Dorsolateral prefrontal cortex (tissue), 122 donors: ENCODE measurements at places on chromosomes 12 and 14.

DNA sequence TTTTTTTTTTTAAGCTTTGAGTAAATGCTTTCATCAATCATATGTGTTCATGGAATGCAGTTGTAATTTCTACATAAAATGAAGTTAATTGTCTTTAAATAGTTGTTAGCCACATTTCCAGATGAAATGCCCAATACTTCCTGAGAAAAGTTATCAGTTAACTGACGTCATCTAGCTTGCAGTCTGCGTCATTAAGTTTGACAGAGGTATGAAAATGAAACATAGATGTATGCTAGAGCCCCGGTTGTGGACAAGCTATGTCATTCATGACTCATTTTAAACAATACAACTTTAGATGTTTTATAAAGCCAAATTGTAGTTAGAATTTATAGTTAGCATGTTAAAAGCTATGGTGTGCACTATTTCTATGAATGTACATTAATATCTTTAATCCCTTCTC lies 90.7 kb downstream of the PLEKHA5 start:
- DNase-seq, result no peak

DNA sequence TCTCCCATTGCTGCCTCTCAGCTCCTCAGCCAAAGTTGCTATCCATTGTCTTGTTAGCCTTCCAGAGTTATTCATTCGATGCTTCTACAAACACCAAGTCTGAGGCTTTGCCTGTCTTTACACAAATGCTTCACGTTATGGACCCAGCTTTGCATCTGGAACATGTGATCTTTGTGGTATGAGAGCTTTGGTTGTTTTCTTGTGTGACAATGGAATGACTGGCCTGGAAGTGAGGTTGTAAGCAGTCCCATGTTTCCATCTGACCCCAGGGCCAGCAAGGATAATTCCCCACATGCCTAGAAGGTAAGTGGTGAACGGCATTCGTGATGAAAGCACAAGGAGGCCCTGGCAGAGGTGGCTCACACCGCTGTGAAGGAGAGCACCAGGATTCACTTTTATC lies 866.7 kb upstream of the TMEM132C start:
- DNase-seq, result no peak

DNA sequence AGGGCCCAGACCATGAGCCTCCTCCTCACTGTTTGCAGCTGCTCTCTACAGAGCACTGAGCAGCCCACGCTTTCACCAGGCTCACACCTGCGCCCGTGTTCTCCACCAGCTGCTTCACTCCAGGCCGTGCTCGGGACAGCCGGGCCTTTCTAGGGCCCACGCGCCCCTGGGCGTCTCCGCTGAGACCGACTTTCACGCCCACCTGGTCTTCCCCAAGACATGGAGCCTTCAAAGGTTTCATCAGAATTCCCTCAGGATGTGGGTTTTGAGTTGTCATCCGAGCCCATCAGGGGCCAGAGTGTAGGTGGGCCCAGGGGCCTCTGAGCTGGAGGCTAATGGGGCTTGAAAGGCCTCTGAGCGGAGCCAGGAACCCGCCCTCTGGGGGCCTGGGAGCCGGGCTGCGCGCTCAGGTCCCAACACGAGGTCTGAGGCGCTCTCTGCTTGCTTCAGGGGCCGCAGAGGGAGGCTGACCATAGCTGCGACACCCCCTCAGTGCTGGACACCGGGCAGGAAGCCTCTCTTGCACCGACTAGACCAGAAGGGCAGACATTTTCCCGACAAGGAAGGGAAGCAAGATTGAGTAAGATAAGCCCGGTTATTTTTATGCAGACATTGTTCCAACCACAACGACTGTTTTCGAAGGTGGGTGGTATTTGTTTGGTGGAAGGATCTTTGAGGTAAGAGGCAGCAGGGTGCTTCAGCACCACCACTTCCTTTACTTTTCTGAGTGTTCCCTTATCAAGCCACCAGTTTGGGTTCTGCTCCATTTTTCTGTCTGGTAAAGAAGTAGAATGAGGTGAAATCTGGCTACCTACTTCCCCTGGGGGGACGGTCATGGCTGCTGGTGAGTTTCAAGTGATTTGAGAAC lies 125.0 kb upstream of the FUT8 start:
- no peak for DNase-seq

DNA sequence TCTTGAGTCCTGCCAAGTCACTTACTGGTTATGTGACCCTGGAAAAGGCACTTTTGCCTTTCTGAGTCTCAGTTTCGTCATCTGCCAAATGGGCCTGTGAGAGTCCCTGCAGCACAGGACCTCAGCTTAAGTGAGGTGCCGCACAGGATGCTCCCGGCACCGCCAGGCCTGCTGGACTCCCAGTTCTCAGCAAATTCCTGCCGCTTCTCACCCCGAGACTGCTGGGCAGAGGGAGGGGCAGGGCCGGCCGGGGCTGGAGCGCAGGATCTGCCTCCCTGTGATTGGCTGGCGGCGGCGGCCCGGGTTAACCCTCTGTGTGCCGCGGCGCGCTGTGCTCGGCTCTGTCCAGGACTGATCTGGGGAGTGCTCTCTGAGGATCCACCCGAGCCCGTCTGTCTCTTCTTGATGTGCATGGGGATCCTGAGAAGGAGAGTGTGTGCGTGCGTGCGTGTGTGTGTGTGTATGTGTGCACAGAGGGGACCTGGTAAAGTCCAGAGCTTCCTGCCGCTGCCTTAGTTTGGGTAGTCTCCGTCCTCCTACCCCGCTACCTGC lies 8.6 kb downstream of the SETD1B start:
- peak; percentile 69 for DNase-seq

- DNase-seq, result no peak
Measured at GRCh38 chr12:48023386-48023785, 19.1 kb upstream of the COL2A1 start.

DNA sequence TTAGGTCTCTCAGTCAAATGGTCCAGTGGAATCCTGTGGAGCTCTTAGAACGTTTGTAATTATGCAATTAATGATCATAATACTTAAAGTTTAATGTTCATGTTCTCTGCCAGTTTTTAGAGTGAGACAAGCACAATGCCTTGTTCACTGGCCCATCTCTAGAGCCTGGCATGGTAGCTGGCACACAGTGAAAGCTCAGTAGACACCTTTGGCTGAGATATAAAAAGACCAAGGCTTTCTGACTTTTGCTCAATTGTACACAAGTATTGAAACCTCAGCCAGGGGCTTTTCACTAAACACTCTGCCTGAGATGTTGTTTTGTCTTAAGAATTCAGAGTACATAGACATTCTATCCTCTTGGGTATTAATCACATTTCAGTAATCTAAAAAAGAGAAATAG lies 241.8 kb upstream of the ATP2B1 start:
- DNase-seq, result no peak

DNA sequence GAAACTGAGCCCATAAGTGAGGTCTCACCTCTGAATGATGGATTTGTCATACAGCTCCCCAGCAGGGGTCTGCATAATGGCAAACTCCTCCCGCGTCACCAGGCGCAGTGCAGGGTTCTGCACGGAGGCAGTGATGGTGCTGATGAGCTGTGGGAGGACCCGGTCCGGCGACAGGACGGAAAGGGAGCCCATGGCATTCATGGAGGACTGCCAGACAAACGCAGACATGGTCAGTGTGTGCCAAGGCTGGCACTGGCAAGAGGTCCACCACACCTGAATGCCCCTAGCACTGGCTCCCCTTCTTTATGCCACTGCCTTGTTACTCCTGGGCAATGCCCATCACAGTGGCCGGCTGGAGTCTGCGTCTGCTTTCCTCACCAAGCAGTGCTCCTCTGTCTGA lies 32.7 kb downstream of the GCN1 start:
- no peak for DNase-seq

DNA sequence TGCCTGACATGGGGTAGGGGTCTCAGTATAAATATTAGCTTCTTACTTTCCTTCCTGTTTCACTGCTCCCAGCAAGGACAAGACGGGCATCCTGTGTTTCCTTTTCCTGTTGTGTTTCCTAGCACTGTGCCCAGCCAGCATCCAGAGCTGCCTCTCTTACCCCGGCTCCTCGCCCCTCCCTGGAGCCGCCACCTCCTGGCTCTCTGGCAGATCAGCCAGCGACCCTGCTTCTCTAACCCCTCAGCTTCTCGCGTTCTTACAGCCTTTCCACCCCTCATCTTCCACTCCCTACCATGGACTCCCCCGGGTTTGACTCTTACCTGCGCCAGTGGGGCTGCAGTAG lies 17.8 kb downstream of the HDAC7 start:
- DNase-seq, result no peak
